Small intestine (tissue), 16 donors: ENCODE measurements at places on chromosomes 12 and 14.
A peak's percentile ranks its signal among the peaks of the same experiment; 100 is the strongest.

GRCh38 chr14:33780035-33780434 is 170.8 kb downstream of the EGLN3 start:
- DNase-seq: no peak
- H3K36me3 ChIP-seq: no peaks in the 10 kb centered on the region
- peaks cover 1% of the 10 kb centered on the region for H3K4me1 ChIP-seq
- H3K27ac ChIP-seq: no peak overlapping the region

- H3K4me1 ChIP-seq: no peaks in the 10 kb centered on the region
- no peak overlapping the region for H3K27ac ChIP-seq
- no peaks in the 10 kb centered on the region for H3K36me3 ChIP-seq
- DNase-seq: no peak
- H3K4me3 ChIP-seq: no peak overlapping the region
These were observed 199.8 kb downstream of the ALG10B start for GRCh38 chr12:38516418-38516817.

GRCh38 chr14:55803873-55804553 is 224.0 kb downstream of the KTN1 start:
- H3K4me3 ChIP-seq: no peak overlapping the region
- no peaks in the 10 kb centered on the region for H3K27me3 ChIP-seq
- no peak for DNase-seq

DNA sequence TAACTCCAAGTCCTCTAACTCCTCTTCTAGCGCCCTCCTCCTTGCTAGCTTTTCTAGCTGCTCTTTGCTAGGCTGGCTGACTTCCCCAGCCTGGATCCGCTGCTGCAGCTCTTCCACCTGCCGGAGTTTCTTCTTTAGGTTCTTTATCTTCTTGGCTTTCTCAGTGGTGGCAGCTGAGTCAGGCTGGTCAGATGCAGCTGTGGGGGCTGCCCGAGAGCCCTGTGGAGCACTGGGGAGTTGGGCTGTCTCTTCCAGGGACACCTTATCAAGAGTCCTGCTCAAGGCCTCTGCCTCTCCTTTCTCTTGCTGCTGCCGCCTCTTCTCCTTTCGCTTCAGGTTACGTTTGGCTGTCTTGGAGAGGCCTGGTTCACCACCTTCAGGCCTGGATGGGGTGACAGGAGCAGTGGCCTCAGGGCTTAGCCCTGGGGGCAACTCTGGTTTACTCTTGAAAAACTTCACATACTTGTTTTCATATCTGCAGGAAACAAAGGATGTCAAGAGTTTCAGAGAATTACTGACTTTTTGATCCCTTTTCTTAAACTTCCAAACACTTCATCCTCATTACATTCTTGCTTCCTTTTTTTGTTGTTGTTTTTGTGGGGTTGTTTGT is 25.7 kb downstream of the PYM1 start:
- no peaks in the 10 kb centered on the region for H3K4me1 ChIP-seq
- peaks cover 5% of the 10 kb centered on the region for H3K36me3 ChIP-seq
- H3K27ac ChIP-seq: no peak overlapping the region
- H3K27me3 ChIP-seq: no peaks in the 10 kb centered on the region
- no peak overlapping the region for H3K4me3 ChIP-seq
- DNase-seq: no peak

DNA sequence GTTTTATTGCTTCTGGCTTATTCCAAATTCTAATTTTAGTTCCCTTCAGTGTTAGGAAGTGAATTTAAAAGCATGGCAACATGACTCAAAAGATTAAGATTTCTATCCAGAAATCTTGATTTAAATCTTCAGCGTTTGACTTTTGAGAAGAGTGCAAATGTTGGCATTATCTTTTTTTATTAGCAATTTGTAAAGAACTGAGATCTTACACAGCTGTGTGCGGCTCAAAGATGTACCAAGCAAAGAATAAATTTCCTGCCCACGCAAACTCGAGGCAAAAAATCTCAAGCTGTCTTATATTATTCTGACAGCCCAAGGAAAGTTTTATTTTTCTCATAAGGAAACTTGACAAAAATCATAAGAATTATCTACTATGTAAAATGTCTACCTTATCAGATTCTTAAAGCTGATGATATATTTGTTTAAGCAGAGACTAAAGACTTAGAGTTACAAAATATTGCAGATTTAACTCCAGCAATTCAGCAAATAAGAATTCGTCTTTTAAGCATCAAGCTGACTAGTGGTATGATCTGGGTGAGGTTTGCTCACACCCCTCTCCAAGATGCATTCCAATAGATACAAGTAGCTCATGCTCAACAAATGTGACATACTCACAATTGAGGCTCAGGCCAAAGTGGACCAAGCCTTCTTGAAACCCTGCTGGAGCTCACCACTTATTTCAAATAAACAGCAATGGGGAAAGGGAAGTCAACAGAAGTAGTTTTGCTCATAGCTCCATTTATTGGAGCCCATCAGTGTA is 47.4 kb upstream of the POC1B start:
- H3K4me3 ChIP-seq: no peak overlapping the region
- no peaks in the 10 kb centered on the region for H3K27me3 ChIP-seq
- DNase-seq: no peak
- no peaks in the 10 kb centered on the region for H3K36me3 ChIP-seq

GRCh38 chr12:67803278-67803993 is 154.9 kb downstream of the DYRK2 start:
- no peaks in the 10 kb centered on the region for H3K36me3 ChIP-seq
- H3K27me3 ChIP-seq: no peaks in the 10 kb centered on the region
- H3K4me3 ChIP-seq: no peak overlapping the region
- no peak overlapping the region for H3K27ac ChIP-seq

DNA sequence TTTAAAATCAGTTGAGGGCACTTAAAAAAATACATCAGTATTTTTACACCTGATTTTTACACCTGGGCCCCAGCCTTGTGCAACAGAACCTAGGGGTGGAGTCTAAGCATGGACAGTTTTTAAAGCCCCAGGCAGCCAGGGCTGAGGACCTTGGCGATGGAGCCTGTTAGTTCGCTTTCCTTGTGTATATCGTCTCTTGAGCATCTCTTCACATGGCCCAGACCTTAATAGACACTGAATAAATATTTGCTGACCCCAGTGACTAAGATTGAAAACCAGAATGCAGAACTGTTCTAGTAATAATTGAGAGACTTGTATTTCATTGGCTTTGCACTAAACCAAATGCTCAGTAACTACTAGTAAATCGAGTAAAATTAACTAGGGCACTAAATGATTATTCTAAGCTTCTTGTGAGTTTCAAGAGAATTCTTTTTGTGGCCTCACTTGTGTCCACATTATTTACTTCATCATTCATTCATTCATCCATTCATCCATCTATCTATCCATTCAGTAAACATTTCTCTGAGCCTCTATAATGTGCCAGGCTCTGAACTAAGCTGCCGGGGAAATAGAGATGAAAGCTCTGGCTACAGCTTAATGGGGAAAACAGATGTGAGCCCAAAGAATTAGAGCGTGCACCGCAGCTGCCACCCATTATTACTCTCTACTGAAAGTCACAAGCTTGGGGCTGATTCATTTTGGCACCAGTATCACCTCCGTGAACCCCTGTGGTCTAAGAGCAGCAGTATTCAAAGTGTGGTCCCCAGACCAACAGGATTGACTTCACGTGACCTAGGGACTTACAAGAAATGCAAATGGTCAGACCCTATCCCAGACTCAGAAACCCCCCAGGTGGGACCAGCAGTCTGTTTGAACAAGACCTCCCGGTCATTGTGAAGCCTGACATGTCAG is 30.7 kb upstream of the BCL7A start:
- H3K4me1 ChIP-seq: no peaks in the 10 kb centered on the region
- no peak for DNase-seq
- no peak overlapping the region for H3K4me3 ChIP-seq
- no peaks in the 10 kb centered on the region for H3K36me3 ChIP-seq
- H3K27me3 ChIP-seq: no peaks in the 10 kb centered on the region
- no peak overlapping the region for H3K27ac ChIP-seq

- H3K4me3 ChIP-seq: no peak overlapping the region
- H3K27me3 ChIP-seq: no peaks in the 10 kb centered on the region
- no peaks in the 10 kb centered on the region for H3K36me3 ChIP-seq
- no peak overlapping the region for H3K27ac ChIP-seq
- DNase-seq: no peak
These were observed 52.7 kb downstream of the ESRRB start for GRCh38 chr14:76428611-76429010.

DNA sequence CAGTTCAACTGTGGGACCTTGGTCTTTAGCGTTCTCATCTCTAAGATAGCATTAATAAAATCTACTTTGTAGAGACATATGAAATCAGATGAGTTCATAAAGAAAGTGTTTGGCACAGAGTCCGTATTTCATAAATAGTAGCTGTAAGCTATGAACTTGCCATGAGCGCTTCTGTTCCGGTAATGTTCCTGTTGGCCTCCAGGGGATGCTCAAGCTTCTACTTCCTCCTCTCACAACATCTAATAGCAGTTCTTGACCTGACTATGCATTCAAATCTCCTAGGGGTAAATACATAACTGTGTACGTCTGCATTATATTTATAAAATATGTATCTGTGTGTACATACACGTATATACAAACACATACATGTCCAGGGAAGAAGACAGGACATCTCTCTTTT is 288.2 kb upstream of the TMPO start:
- peaks cover 5% of the 10 kb centered on the region for H3K4me1 ChIP-seq
- no peaks in the 10 kb centered on the region for H3K27me3 ChIP-seq
- DNase-seq: no peak
- H3K36me3 ChIP-seq: no peaks in the 10 kb centered on the region

DNA sequence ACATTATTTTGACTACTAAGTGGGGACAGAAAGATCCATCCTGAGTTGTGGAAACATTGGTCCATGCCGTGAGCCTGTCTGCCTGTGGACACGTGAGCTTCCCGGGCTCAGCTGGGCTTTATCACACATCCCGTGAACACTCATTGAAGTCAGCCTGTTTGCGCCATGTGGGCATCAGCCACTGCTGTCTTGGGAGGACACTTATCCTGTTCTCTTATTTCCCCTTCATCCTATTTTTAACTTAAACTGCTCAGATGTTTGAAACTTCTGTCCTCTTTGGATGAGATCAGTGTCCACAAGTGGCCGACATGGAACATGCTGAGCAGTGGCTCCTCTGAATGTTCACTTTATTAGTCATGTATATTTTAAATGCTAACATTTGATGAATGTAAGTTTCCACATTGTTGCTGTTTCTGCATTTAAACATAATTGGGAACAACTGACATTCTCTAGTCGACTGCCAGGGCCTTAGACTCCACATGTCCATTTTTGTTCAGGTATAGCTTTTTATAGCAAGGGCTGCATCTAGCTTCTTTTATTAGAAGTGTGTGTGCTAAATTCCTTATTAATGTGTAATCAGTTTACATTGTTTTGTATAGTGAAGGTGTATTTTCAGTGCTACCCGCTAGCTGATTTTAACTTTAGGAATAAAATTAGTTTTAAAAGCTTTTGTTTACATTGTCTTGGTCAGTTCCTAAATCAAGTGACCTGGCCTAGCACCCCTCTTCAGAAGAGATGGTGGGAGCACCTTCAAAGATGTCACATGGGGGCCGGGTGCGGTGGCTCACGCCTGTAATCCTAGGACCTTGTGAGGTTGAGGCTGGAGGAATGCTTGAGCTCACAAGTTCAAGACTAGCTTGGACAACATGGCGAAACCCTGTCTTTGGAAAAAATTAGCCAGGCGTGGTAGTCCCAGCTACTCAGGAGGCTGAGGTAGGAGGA is 24.0 kb downstream of the RNF34 start:
- H3K4me1 ChIP-seq: peaks cover 9% of the 10 kb centered on the region
- peaks cover 62% of the 10 kb centered on the region for H3K36me3 ChIP-seq
- peak overlapping the region; percentile 73 for H3K27ac ChIP-seq
- no peak for DNase-seq
- no peaks in the 10 kb centered on the region for H3K27me3 ChIP-seq

DNA sequence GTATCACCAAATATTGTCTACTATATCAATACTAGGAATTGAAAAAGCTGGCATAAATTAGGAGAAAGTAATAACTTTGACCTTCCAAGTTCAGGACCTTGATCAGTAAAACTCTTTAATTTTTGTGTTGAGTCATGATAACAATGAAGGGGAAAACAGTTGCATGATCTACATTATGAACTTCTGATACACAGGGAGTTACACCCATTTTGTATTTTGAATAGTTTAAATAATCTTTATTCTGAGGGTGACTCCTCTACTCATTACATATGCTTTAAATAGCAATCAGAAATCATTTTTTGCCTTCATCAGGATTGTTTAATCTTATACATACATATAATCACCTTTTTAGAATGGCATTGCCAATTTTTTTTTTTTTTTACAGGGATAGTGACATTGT is 492.5 kb downstream of the NAV3 start:
- H3K27me3 ChIP-seq: no peaks in the 10 kb centered on the region
- no peaks in the 10 kb centered on the region for H3K36me3 ChIP-seq
- H3K27ac ChIP-seq: no peak overlapping the region
- no peak overlapping the region for H3K4me3 ChIP-seq

- H3K4me3 ChIP-seq: no peak overlapping the region
- H3K36me3 ChIP-seq: no peaks in the 10 kb centered on the region
- H3K27ac ChIP-seq: no peak overlapping the region
- H3K4me1 ChIP-seq: no peaks in the 10 kb centered on the region
- no peak for DNase-seq
These were observed 30.6 kb upstream of the MSI1 start for GRCh38 chr12:120399531-120399930.

DNA sequence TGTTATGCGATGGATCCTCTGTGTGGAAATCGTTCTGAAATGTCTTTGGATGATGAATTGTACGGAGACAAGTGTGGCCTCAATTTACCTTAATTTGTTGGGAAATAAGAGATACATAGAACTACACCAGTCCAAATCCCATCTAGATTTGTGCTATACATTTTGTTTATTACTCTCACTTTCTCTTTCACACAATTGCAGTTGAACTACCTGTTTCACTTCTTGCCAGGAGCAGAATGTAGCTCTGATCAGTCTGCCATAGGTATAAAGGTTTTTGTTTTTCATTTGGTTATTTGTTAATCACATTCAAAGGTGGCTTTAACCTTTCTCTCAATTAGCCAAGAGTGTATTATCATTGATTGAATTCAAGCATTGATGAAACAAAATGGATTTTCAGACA is 268.2 kb downstream of the SNAPC1 start:
- no peak for DNase-seq
- H3K4me1 ChIP-seq: no peaks in the 10 kb centered on the region
- H3K36me3 ChIP-seq: no peaks in the 10 kb centered on the region
- H3K4me3 ChIP-seq: no peak overlapping the region

GRCh38 chr12:4979737-4980136 is 63.9 kb upstream of the KCNA5 start:
- no peak overlapping the region for H3K27ac ChIP-seq
- no peak for DNase-seq
- H3K36me3 ChIP-seq: no peaks in the 10 kb centered on the region
- no peaks in the 10 kb centered on the region for H3K27me3 ChIP-seq
- H3K4me1 ChIP-seq: no peaks in the 10 kb centered on the region

GRCh38 chr12:129337413-129337812 is 484.1 kb downstream of the GLT1D1 start:
- no peaks in the 10 kb centered on the region for H3K4me1 ChIP-seq
- H3K27ac ChIP-seq: no peak overlapping the region
- no peak for DNase-seq
- H3K4me3 ChIP-seq: no peak overlapping the region

DNA sequence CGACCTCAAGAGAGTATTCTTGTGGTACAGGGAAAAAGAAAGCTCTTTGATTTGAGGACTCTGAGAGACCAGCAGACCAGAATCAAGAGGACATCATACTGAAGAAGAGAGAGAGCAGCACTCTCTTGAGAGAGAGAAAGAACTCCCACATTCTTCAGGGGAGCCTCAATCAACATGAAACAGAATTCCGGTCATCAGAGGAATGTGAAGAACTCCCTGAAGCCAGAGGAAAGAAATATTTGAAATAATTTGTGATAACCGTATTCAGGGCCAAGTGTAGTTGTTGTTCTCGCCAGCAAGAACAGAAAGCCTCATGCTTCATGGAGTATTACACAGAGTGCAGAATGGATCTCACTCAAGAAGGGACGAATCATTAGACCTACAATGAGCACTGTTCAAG is 363.8 kb upstream of the TMEM132C start:
- H3K36me3 ChIP-seq: no peaks in the 10 kb centered on the region
- DNase-seq: no peak
- H3K4me1 ChIP-seq: no peaks in the 10 kb centered on the region
- H3K4me3 ChIP-seq: no peak overlapping the region
